ENCODE measurements at places on chromosomes 3 and 15.

GRCh38 chr3:106533093-106533787 lies 664.4 kb upstream of the CBLB start:
- no peak for DNase-seq

- DNase-seq, result no peak
Observed at GRCh38 chr3:177624528-177625495, 427.5 kb upstream of the TBL1XR1 start.

- DNase-seq, result peak; percentile 25
Observed at GRCh38 chr3:142586803-142587406, 8.4 kb upstream of the ATR start.

GRCh38 chr15:40739047-40739446 lies 16.0 kb downstream of the RMDN3 start:
- DNase-seq, result no peak

DNA sequence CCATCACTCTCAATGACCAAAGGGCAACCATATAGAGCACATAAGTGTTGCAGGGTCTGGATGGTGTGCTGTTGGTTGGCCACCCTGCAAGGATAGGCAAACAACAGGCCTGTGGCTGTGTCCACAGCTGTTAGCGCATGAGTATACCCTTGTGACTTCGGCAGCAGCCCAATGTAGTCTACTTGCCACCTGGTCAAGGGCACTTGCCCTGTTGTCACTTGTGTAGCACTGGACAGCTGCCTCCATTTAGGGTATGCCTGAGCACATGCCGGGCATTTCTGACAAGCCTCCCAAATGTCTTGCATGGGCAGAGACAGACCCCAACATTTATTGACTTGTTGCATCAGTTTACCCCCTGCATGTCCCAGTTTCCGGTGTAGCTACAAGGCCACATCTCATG lies 12.8 kb downstream of the CCRL2 start:
- no peak for DNase-seq

DNA sequence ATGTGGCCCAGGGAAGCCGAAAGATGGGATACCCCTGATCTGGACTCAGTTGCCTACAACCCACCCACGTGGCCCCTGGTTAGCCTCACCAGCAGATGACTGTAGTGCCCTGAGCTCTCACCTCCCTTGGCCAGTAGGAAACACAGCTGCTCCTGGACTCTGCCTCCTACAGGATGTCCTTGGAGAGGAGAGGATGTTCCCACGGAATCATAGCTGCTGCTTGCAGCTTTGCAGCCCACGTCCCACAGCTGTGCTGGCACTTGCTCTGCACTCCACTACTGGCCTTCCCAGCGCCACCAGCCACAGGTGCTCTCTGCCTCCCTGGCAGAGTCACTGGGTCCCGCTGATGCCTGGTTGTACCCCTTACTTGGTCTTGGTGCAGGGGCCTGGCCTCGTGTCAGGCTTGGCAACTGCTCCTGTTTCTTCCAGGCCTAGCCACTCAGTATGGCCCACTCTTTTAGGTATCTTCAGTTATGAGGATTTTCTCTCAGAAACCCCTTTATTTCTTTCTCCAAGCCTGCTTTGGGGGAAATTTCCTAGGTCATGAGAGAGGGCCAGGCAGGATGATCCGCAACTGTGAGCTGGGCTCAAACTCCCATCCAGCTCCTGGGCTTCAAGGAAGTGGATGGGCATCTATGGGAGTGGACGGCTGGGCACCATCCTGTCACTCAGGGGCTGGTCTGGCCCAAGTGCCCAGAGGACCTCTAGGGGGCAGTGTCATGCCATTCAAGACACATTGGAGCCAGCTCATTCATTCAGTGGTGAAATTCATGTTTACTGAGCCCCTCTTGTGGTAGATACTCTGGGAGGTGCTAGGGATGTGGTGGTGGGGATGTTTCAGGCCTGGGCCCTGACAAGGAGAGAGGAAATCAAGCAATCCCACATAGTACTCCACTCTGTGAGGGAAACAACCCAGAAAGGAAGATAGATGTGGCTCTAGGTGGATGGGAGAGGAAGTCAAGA lies 16.2 kb upstream of the VILL start:
- peak; percentile 70 for DNase-seq

- DNase-seq, result no peak
Observed at GRCh38 chr3:173135059-173135458, 6.0 kb downstream of the SPATA16 start.

GRCh38 chr3:18012933-18013332 lies 270.5 kb upstream of the TBC1D5 start:
- DNase-seq, result no peak

DNA sequence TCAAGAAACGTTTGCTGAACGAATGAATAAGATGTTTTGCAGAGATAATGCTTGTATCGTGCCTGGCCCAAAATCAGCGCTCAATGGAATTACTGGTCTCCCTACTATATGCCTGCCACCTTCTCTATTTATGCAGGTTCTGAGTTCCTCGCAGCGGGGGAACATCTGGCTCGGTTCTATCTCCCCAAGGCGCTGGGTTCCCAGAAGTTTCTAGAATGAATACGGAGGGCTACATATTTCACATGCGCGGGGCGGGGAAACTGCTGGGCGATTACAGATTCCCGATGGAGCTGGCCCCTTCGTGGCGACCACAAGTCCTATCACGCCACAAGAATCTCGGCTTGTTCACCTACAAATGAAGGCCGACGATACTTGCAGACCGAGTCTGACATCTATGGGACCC lies 411 bp upstream of the EIF2B5 start:
- no peak for DNase-seq

DNA sequence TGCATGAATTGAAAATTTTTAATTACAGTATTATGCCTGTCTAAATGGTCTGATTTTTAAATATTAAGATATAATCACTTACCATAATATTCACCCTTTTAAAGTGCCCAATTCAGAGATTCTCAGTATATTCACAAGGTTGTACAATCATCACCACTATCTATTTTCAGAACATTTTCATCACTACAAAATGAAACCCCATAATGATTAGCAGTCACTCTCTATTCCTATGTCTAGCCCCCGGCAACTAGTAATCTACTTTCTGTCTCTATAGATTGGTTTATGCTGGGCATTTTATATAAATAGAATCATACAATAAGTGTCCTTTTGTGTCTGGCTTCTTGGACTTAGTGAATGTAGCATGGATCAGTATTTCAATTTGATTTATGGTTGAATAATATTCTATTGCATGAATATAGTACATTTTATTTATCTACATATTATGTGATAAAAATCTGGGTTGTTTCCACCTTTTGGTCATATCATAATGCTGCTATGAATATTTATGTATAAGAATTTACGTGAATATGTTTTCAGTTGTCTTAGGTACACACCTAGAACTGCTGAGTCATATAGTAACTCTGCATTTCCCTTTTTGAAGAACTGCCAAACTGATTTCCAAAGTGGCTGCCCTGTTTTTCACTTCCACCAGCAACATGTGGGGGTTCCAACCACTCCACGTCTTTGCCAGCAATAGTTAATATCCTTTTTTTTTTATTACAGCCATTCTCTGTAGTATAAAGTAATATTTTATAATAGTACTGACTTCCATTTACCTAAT lies 485.7 kb upstream of the ZNF385D start:
- DNase-seq, result no peak

- no peak for DNase-seq
Observed at GRCh38 chr15:101188637-101189408, 63.0 kb downstream of the CHSY1 start.

DNA sequence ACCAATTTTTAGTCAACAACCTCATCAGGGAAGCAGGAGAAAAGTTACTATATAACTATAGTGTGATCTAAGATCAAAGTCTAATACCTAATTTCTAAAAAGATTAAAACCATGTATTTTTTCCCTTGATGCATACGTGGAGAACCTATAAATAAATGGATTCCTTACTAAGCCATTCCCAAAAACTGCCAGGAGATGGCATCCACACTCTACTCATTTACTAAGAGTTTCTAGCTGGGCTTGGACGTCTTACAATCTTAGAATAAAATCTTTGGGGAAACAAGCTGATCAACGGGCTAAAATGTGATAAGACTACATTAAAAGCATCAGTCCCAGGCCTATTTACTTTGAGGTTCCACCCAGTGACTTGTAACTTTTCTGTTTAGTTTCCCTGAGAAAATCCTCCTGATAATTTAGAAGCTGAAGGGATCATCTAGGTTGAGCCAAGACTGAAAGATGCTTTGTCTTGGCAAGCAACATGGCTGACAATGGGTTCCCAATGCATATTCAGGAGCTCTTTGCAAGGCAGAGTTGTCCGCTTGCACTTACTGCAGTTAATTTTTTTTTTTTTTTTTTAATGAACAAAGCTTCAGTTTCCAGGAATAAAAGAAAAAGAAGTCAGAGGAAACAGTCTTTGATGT lies 85.5 kb upstream of the FGF12 start:
- DNase-seq, result no peak

DNA sequence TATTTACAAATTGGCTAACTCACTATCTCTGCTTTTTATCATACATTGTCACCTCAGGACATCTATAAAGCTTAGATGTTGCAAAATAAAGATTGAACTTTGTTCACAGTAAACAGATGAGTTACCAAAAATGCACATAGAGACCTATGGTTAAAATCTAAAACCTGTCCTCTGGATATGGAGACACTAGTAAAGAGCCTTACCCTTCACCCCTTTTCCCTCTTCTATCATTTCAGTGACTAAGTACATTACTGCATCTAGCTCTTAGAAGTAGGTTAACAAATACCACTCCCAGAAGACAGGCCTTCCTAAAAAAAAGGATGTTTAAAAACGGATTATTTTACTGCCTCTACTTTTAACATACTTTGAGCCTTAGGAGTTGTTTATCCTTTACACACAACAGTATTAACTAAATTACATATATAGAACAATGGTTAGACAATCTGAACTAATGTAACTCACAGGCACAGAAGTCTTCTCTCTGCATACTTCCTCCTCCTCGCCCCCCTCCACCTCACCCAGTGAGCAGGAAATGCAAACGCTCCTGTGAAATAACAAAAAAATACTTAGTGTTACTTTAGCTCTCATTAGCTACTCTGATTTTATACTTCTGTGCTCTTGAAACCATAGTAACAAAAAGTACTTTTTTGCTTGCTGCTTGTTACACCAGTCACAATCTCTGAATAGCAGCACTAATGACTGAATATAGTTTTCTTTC lies 23.3 kb downstream of the IREB2 start:
- peak; percentile 15 for DNase-seq

GRCh38 chr3:196108075-196108743 lies 26.3 kb upstream of the TFRC start:
- no peak for DNase-seq

DNA sequence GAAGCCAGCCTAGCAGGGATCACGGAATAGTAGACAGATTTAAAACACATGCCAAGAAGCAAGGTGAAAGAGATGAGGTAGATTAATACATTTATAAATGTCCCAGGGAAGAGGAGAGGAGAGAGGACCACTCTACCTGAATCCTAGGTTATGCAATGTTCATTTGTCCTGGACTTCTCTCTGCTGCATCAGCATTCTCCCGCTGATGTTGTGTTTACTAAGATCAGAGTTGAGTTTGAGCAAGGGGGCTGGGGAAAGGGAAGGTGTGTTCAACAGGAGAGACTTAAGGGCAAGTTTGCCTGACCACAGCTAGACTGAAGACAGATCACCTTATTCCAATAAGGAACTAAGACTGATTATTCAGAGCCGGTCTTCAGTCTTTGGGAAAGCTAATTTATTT lies 1.1 kb upstream of the KPNA1 start:
- no peak for DNase-seq

GRCh38 chr3:161644891-161645635 lies 148.5 kb downstream of the OTOL1 start:
- no peak for DNase-seq

DNA sequence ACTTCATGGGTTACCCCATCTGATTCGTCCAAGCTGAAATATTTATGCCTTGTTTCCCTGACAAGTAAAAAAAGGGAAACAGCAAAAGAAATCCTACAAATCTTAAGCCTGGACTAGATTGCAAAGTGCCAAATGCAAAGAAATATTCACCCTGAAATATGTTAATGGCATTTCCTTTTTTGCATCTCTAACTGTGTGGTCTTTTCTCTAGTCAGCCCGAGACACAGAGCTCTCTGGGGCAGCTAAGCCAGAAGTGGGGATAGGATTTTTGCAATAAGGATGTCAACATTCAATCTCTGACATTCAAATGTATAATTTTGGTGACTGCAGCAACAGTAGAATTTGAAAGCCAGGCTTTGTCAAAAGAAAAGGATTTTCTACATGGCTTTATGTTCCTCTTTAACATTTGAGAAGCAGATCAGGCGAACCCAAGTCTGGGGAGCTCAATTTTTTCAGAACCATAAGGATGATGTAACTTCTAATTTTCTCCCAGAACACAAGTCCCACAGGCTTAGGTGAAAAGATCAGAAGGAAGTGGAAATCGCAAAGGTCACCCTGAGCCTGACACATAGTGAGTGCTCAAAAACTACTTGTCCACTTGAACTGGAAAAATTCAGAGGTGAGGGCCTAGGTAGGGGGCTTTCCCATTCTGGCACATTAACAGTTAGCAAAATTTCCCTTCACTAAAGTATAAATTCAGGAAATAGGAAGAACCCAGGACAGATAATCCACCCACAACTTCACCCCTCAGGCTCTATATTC lies 28.2 kb upstream of the KCNMB3 start:
- DNase-seq, result no peak

Measured in CD8-positive, alpha-beta memory T cell (primary cell).